ENCODE measurements at places on chromosomes 7 and 10. TPM values are rescaled to one million over a fixed set of nuclear protein-coding genes. Genes with fewer than 3 reads are reported as not detected.

Gene SPDYE5
- total RNA-seq = 0.35 TPM

Gene NKX2-3
- total RNA-seq = not detected

Gene LRMDA
- total RNA-seq = 11.7 TPM

Gene NME8
- not detected for total RNA-seq

Gene OPN1SW
- not detected for total RNA-seq

Gene OLAH
- 6.9 TPM for total RNA-seq

Gene NPTX2
- total RNA-seq = not detected

- no peak for DNase-seq
These were observed 19.8 kb upstream of the DNAAF5 start for GRCh38 chr7:706721-707120.

DNA sequence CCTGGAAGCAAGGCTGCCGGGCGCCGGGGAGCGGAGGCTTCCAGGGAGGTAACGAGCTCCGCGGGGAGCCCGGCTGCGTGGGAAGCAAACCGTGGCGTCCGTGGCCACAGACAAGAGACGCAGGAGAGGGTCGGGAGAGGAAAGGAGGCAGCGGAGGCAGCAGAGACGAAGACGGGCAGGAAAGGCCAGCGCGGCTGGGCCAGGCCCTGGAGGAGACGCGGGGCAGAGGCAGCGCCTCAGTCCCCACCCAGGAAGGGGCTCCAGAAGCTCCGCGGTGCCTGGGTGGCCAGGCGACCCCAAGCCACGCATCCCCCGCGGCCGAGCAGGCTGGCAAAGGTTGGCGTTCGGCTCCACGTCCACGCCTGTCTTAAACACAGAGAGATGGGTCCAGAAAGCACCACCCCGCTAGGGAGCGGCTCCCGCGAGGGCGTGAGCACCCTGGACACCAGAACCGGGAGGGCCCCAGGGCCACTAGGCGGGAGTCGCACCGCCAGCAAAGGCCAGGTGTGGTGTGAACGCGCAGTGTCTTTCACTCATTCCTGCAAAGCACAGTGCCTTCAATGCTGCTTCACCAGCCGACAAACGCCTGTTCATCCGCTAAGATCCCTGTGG is 97.3 kb downstream of the PTPRN2 start:
- DNase-seq = no peak

- DNase-seq = no peak
These were observed 137.0 kb downstream of the CNNM2 start for GRCh38 chr10:103055105-103055504.

DNA sequence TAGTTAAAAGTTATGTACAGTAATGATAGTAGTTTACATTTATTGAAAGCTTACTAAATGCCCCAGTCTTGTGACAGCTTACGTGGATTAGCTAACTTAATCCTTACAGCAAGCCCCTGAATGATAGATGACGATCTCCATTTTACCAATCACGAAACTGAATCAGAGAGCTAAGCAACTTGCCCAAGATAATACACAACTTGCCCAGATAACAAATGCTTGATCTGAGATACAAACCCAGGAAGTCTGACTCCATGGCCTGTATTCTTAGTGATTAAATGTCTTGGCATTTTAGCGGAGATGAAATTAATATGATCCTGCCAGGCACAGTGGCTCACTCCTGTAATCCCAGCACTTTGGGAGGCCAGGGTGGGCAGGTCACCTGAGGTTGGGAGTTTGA is 46.9 kb upstream of the FMC1 start:
- DNase-seq = no peak

- DNase-seq = no peak
These were observed 112.3 kb downstream of the HPSE2 start for GRCh38 chr10:99123336-99123735.

- peak; percentile 95 for DNase-seq
These were observed 621.2 kb downstream of the SDK1 start for GRCh38 chr7:3922175-3922635.

- no peak for DNase-seq
These were observed 169.8 kb upstream of the GPR26 start for GRCh38 chr10:123496375-123496774.

- DNase-seq = no peak
These were observed 718.2 kb upstream of the PCDH15 start for GRCh38 chr10:55519264-55519663.

GRCh38 chr7:94042381-94042780 is 38.2 kb upstream of the BET1 start:
- DNase-seq = no peak

GRCh38 chr7:115561335-115562110 is 469.0 kb downstream of the TFEC start:
- DNase-seq = no peak
